ENCODE measurements at places on chromosomes 12 and 14.

GRCh38 chr12:92462049-92462448 is 240.7 kb upstream of the PLEKHG7 start:
- no peak for DNase-seq

GRCh38 chr14:103653805-103654204 is 24.8 kb downstream of the KLC1 start:
- DNase-seq = no peak

DNA sequence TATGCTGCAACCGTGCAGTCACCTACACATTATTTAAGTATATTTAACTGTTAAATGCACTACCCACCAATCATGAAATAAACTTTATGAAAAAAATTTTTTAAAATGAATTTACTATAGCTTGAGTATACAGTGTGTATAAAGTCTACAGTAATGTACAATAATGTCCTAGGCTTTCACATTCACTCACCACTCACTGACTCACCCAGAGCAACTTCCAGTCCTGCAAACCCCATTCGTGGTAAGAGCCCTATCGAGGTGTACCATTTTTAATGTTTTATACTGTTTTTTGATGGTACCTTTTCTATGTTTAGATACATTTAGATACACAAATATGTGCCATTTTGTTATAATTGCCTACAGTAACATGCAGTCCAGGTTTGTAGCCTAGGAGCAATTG is 48.1 kb downstream of the KLRG1 start:
- DNase-seq = no peak

DNA sequence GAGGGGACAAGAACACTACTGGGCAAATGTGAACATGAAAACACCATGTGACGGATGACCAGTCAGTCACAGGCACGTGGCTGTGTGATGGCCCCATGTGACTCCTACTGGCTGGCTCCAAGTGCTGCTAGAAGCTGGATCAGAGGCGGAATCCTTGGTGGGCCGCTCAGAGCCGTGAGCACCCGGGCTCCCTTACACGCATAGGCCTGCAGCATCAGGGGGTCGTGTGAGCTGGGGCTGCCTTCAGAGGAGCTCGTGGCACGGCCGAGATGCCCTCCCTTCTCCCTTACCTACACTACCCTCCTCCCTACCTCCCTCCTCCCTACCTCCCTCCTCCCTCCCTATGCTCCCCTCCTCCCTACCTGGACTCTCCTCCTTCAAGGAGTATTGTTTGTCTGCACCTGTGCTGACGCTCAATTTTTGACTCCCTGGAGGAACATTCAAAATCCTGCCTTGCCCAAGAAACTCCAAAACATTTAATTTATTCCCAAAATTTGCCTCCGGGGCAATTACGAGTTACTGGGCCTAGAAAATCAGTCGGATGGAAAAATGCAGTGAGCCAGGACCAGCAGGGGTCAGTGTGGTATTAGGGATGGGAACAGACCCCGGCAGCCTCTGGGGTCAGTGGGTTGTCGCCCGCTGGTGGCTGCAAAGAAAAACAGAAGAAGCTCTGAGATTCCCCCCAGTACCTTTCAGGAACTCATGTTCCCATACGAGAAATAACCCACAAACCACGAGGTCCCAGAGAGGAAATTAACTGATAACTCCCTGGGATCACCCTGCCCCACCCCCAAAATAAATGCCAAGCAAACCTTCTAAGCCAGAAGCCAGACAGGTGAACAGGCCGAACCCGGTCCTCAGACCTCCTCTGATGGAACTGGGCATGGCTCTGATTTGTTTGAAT is 61.3 kb downstream of the C14orf132 start:
- peak; percentile 61 for DNase-seq

DNA sequence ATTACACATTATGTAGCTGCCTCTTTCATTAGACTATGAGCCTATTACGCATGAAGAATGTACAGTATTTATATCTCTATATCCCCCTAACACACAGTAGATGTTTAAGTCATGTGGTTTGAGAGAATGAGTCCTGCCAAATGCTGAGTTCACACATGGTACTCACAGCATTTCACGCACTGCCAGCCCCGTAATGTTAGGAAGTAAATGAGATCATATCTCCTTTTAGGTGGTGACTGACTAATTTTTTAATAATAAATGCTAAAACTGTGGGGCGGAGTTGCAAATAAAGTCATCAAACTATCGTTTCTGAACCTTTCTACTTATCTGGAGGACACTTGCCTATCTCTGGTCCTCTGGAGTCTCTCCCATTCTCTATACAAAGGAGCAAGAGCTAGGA is 343.8 kb downstream of the ADAMTS20 start:
- DNase-seq = no peak

DNA sequence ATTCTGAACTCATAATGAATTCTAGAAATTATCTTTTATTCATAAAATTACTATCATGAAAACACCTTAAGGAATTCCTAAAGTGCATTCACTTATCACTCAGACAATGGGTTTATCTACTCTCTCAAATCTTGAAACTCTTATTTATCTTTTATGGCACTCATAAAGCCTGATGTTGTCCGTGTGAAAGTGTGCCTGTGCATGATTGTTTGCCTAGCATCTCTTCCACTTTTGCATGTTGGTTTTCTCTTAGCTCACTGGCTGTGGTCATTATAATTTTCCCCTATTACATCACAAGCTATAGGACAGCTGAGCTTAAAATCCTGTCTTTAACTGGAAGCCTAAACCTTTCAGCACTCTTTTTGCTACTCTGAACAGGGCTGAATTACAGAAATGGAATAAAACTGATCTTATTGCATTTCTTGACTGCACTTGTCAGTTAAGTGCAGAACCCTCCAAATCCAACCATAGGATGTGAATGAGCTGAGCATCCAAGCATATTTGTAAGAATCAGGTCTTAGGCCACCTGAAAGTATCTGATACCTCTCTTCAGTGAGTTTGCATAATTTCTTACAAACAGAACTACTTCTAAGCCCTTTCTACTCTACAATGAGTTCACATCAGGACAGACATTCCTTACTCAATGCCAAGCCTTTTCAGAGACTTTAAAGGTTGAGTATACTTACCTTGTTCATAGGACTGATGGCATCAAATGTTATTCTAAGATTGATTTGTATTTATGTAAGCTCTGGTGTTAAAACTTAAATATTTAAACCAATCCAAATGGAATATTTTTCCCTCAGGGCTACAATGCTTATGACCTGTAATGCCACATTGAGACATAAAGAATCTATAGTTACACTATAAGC is 221.2 kb upstream of the KITLG start:
- DNase-seq = no peak

- DNase-seq = no peak
Measured at GRCh38 chr12:23775208-23775607, 174.3 kb downstream of the SOX5 start.

- no peak for DNase-seq
Measured at GRCh38 chr14:44180975-44181374, 326.1 kb downstream of the FSCB start.

- no peak for DNase-seq
Measured at GRCh38 chr14:98819132-98819866, 452.7 kb downstream of the BCL11B start.

GRCh38 chr14:96718407-96718806 is 78.8 kb upstream of the VRK1 start:
- DNase-seq = no peak

DNA sequence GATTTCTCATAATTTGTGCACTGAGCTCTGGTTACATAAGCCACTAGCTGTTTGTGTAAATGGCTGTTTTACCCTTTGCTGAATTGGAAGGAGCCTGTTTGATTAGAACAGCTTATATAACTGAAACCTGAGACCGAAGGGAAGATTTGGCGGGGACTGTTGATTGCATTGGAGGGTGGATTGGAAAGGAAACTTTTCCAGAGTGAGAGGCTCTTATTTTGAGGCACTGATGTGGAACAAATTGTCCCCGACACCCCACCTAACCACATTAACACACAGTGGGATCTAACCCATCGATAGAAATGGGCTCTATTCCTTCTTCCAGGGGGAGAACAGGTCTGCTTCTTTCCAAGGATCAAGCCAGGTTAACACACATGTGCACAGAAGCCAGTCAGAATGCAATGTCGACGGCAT is 51.7 kb downstream of the TMEM30B start:
- DNase-seq = no peak

DNA sequence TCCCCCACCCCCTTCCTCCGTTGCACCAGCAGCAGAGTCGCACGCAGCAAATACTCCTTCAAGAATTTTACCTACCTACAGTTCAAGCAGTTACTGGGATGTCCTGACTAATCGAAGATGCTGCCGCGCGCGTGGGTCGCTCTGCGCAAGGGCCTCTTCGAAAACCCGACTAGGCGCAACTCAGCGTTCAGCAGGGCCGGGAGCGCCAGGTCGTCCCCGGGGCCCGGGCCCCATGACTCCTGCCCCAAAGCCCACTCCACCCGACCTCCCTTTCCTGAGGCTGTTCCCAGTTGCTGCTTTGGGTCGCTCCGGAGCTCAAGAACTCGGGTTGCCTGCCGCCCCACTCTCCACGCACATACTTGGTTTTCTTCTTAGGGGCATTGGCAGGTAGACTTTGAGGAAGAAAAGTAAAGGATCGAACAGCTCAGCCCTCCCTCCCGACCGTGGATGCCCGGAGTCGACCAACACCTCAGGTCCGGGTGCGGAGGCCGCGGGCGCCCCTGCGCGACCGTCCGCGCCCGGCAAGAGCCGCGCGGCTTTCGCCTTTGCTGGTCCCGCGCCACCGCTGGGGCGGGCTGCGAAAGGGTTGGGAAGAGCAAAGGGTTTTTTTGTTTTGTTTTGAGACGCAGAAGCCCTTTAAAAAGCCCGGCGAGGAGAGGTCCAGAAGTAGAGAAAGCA is 1.9 kb downstream of the BMP4 start:
- no peak for DNase-seq

GRCh38 chr14:64095620-64096019 is 198.6 kb downstream of the ESR2 start:
- no peak for DNase-seq

All from activated CD4-positive, alpha-beta T cell treated with anti-CD3 and anti-CD28 coated beads for 4 hours (primary cell).